ENCODE measurements at places on chromosomes 13 and 19.

GRCh38 chr19:406971-407510 lies 1.9 kb downstream of the C2CD4C start:
- DNase-seq: no peak

DNA sequence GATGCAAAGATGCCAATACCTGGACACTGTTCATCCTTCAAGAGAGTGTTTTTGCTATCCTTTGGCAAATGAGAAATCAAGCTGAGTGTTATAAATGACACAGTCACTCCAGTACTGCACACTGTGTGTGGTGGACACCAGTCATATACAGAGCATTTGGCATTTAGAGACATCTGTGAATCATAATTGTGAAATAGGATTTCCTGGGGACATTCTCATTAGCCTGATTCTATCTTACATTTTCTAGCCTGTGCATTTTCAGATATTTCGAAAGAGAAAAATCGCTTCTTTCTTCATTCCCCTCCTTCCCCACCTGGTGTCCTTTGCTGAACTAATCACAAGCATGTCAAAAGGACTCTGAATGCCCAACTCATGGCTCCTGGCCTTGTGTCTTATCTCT lies 781.0 kb upstream of the ARGLU1 start:
- no peak for DNase-seq

DNA sequence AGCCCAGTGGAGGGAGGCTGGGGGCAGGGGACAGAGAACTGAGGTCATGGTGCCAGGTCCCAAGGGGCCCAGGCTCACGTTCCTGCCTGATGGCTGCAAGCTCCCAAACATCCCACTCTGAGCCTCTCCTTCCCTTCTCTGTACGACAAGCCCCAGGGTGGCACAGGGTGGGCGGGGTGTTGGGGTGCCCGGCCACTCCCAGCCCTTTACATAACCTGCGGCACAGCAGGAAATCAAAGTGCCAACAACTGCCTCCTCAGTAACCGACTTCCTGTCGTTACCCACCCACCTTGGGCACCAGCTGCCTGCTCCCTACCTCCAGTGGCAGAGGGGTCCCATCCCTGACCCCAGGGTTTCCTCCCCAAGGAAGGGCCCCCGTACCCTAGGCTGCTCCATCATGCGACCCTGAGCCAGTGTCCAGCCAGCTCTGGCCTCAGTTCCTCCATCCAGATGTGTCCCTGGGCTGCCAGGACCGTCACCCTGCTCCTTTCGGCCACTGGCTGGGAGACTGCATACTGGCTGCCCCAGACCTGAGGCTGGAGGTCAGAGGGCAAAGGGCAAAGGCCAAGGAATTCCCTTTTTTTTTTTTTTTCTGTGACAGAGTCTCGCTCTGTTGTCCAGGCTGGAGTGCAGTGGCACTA lies 27.7 kb upstream of the NFIC start:
- no peak for DNase-seq

GRCh38 chr19:42132851-42133528 lies 744 bp upstream of the POU2F2 start:
- DNase-seq: peak; percentile 69

DNA sequence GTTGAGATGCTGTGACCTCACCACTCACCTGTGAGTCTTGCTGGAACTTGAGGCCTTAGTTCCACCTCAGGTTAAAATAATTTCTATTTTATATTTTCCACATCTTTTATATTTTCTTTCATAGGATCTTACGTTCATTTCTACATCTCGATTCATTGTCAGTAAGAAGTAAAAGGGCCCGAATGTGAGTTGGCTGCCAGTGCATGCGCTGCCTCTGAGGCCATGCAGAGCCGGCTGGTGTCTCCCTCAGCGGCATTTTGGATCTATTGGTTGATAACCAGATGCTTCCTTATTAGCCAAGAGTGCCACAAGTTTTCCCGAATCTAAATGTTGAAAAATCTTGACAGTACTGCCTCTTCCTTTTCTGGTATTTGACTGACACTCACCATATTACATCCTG lies 347.3 kb downstream of the TEX29 start:
- DNase-seq: peak; percentile 8

DNA sequence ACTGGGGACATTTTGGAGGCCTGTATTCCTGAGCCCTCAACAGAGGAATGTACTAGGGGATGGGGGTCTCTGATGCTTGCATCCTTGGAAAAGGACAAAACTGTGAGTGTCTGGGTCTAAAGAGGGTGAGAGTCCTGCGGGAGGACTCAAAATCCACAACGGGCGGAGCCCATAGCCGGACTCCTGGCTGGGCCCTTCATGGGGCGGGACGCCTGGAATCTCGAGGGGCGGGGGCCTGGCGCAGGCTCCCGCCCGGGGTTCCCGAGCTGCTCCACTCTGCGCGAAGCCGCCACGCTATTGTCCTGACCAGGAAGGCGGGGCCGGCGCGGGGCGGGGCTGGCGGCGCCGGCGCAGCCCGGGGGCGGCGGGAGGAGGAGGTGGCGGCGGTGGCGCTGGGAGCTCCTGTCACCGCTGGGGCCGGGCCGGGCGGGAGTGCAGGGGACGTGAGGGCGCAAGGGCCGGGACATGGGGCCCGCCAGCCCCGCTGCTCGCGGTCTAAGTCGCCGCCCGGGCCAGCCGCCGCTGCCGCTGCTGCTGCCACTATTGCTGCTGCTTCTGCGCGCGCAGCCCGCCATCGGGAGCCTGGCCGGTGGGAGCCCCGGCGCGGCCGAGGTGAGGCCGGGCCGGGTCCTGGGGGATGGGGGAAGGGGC lies at the start of gene APLP1:
Gene APLP1 (plus strand): TSS at position 403 of the 651 bp plus-strand sequence. CDS start 63 bp downstream, at position 466.
- DNase-seq: peak; percentile 87

GRCh38 chr13:91904005-91904404 lies 505.6 kb downstream of the GPC5 start:
- no peak for DNase-seq

GRCh38 chr19:5134691-5135090 lies 165.8 kb downstream of the KDM4B start:
- no peak for DNase-seq

GRCh38 chr13:95128045-95128643 lies 173.1 kb downstream of the ABCC4 start:
- no peak for DNase-seq

- DNase-seq: no peak
Observed at GRCh38 chr13:98890186-98890585, 87.7 kb downstream of the DOCK9 start.

GRCh38 chr13:22369840-22370239 lies 699.0 kb downstream of the FGF9 start:
- DNase-seq: no peak

GRCh38 chr19:15290166-15290565 lies 42.2 kb downstream of the BRD4 start:
- DNase-seq: no peak

DNA sequence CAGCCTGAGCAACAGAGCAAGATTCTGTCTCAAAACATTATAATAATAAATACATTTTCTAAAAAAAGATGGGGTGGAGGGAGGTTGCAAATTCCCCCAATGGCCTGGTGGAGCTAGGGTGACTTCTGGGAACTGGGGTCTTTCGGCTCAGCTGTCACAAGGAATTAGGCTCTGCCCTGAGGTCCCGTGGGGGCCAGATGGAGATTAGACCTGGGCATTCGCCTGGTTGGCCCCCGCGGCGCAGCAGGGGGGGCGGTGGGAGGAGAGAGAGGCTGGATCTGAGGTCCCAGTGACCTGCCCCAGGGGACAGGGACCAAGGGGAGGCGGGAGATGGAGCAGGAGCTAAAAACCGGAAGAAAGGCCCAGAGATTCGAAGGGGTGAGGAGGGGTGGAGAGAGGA lies 14.8 kb downstream of the FUT6 start:
- no peak for DNase-seq

- peak; percentile 14 for DNase-seq
Observed at GRCh38 chr13:91399189-91400062, 1.0 kb downstream of the GPC5 start.

- DNase-seq: no peak
Observed at GRCh38 chr19:13806728-13807127, 11.5 kb downstream of the ZSWIM4 start.

- peak; percentile 72 for DNase-seq
Observed at GRCh38 chr19:44847144-44848035, 1.3 kb downstream of the NECTIN2 start.

DNA sequence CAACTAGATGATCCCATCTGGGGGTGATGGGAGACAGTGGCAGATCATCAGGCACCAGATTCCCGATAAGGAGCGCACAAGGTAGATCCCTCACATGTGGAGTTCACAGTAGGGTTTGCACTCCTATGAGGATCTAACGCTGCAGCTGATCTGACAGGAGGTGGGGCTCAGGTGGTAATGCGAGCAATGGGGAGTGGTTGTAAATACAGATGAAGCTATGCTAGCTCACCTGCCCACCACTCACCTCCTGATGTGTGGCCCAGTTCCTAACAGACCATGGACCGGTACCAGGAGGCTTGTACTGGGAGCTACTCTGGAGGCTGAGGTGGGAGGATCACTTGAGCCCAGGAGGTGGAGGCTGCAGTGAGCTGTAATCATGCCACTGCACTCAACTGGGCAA lies 34.8 kb downstream of the VAV1 start:
- no peak for DNase-seq

- peak; percentile 73 for DNase-seq
Observed at GRCh38 chr19:7506385-7507328, 9.2 kb upstream of the ZNF358 start.

DNA sequence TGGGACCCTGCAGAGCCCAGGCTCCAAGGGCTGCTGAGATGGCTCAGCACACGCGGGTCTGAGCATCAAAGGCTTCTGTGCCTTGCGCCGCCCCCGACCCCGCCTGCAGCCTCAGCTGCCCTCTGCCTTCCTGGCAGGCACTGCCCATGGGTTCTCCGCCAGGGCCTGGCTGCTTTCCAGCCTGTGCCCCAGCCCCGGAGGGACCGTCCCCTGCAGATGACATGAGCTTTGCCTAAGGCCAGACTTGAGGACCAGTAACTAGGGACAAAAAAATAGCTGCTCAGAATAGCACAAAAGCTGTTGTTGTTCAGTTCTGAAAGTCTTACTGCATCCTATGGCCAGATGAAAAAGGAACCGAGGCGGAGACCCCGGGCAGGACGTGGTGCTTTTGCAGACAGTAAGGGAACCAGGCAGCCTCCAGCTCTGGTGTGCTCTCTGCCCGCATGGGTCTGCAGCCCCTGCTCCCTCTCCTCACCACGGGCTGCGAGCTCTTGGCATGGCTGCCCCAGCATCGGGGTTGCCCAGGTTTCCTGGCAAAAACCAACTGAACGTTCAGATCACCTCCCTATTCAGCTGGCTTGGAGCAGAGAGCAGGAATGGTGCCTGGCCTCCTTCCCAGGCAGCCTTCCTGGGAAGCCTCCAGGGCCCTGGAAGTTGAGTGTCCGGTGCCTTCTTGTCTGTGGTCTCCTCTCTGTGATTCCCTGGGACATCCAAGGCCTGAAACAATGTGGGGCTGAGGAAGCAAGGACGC lies 12.5 kb upstream of the CFAP97D2 start:
- DNase-seq: peak; percentile 56
